NCI-H1417 treated with DMSO at 0.1 percent for 48 hours (cell line): ENCODE measurements at places on chromosomes 2 and 18.

DNA sequence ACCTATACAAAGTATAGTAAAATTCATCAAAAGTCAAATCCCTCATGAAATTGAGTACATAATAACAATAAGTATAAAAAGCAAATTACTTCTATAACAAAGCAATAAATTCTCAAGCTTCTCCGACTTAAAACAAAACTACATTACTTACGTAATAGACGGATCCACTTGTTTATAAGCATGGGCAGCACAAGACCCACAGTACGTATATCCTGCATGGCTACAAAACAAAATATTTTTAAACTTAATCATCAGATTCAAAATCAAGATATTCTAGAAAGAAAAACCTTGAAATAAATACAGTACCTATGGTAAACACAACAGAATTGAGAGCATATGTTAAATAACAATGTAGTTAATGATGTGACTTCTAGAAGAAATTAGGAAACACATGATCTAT is 78.9 kb downstream of the MEMO1 start:
- DNase-seq = no peak

- DNase-seq = no peak
Observed at GRCh38 chr18:79805926-79806487, 8.3 kb downstream of the KCNG2 start.

DNA sequence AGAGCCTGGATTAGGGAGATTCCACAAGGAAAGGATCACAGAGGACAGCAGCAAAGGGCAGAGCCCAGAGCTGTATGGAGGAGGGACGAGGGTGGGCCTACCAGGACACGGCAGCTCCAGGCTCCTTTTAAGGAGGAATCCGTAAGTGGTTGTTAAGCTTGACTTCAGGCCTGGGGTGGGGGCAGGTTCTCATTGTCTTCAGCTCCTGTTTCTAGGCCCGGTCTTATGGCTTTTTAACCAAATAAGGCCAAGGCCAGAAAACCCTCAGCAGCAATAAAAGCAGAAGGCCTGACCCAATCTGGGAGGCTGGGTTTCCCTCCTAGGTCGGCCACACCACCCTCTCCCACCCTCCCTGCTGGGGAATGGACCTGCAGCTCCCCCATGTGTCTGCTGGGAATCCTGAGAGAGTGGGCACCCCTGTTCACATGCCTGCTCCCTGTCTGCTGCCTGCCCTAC is 111.2 kb downstream of the PLB1 start:
- no peak for DNase-seq

GRCh38 chr18:79507546-79508480 is 112.1 kb downstream of the NFATC1 start:
- DNase-seq = no peak

DNA sequence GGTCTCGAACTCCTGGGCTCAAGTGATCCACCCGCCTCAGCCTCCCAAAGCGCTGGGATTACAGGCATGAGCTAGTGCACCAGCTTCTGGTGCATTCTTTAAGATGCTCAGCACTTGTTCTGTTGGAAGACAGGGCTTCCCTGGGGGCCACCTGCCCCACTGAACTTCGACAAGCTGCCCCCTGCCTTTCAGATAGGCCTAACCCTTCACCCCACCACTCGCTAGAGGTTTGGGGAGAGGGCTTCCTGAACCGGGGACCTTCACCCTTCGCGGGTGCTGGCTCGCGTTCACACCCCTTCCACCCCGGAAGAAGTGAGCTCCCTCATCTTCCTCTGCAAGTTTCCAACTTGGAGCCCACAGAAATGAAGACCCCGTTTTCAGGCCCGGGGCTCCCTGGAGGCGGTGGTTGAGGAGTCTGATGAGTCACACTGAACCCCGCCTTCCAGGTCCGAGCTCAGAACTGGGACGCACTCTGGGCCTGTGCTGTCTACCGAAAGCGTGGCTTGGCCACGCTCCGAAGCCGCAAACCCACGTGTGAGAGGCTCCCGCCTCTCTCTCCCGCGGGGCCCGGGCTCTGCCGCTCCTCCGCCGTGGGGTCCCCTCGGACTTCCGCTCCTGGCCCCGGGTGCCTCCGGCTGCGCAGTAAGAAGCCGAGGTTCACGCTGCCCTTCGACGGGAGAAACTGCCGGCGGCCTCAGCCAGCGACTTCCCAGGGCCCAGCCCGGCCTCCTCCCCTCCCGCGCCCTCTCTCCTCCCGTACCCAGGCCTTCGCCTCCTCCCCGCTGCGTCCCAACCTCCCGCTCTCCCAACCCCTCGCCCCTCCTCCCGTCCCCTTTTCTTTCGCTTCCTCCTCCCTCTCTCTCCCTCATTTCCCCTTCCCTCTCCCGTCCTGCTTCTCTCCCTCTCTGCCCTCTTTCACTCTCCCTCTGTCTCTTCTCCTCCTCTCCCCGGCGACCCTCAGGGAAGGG is 47.5 kb upstream of the SP3 start:
- no peak for DNase-seq

- DNase-seq = no peak
Observed at GRCh38 chr18:74351354-74351753, 35.7 kb downstream of the C18orf63 start.

- no peak for DNase-seq
Observed at GRCh38 chr2:74749432-74749831, 84.5 kb upstream of the HK2 start.

DNA sequence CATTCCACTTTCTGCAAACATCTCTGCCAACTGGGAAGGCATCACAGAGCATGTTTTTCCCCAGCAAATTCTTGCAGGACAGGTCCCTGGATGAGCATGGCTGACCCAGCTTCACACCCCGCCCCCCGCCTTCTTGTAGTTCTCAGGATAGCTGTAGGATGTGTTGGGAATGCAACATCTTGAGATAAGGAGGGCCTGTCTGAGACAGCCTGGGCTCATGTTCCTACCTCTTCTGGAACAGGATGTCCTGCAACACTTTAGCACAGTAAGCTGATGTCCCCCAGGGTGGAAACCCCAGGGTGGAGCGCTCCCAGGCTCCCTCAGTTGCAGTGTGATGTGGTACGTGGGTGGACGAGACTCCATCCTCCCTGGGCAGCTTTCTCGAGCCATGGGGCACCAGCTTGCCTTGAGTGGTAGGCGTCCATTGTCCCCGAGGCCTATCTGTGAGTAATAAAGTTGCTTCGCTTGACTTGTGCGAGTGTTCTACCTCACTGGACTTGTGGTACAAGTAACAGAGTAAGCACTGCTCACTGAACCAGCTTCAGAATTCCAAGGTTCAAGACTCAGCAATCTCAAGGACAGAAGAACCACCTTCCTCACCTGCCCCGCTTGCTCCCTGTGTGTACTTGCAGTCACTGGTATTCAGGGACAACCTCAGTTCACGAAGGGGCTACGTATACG is 48.6 kb downstream of the EMX1 start:
- no peak for DNase-seq

DNA sequence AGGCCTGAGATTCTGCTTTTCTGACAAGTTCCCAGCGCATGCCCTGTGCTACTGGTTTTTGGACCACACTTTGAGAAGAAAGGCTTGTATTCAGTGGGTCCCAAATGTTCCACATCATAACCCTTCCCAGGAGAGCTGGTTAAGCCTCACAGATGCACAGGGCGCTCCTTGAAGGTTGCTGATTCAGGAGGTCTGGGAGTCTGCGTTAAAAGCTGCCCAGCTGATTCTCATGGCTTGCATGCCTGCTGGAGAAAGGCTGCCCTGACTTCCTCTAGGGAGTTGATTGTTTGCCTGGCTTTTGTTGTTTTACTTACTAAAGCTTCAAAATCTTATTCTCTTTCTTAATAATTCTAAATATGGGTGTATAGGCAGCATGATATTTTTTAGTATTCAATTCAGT is 20.7 kb downstream of the CRYGD start:
- DNase-seq = no peak
